ENCODE measurements at places on chromosomes 6 and 20.

DNA sequence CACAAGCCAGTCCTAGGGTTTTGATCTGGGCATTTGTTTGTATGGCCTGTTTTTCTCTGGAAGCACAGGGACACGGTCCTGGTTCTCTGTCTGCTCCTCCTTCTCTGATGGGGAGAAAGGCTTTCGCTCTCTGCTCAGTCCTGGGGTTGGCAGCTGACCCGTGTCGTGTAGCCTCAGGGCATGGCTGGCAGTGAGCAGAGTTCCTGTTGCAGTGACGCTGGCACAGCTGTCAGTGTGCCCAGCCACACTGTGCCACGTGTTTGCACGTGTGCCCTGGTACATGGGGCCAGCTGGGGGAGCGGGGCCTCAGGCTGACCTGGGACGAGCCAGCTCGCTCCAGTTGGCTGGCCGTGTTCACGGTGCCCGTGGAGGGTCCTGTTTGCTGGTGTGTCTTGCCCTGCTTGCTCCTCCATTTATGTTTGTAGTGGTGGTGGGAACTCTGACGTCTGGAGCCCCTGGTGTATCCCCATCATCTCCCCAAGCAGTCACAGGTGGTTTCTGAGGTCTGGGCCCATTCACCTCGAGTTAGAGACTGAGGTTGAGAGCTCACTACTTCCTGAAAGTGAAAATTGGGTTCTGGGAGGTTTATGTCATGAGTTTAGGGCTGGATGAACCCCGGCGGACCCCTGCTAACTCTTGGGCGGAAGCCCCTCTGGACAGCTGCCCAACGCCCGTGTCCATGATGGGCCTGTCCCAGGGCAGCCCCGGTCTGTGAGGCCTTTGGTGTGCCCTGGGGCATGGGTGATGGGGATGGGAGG is 10.2 kb upstream of the DNAJC5 start:
- DNase-seq, result no peak

GRCh38 chr6:160750276-160750689 is 48.2 kb downstream of the PLG start:
- DNase-seq, result no peak

DNA sequence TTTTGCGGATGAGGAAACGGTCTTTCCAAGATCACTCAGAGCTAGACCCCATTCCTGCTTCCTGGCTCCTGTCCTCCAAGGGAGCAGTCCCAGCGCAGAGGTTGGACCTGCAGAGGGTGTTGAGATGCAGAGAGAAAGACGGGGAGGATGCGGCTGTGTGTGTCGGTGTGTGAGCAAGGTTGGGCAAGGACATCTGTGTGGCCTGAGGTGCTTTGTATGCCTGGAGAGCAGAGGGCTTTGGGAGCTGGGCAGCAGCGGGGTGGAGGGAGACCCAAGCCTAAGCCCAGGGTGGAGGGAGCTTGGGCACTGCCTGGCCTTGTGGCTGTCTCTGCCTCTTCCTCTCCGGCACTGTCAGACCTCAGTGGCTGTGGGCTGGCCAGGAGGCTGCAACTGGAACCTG is 147.4 kb upstream of the RNF24 start:
- DNase-seq, result no peak

GRCh38 chr6:87741001-87741650 is 39.1 kb upstream of the AKIRIN2 start:
- DNase-seq, result no peak

- no peak for DNase-seq
These were observed 34.6 kb downstream of the CYP24A1 start for GRCh38 chr20:54139188-54139587.

- DNase-seq, result no peak
These were observed 95.2 kb upstream of the TIAM2 start for GRCh38 chr6:154899824-154900463.

- DNase-seq, result no peak
These were observed 19.6 kb upstream of the MRAP2 start for GRCh38 chr6:84013931-84014330.

- no peak for DNase-seq
These were observed 250.9 kb downstream of the HIVEP2 start for GRCh38 chr6:142694054-142694453.

GRCh38 chr6:159037756-159038290 is 7.0 kb downstream of the TAGAP start:
- no peak for DNase-seq

- no peak for DNase-seq
These were observed 1.9 kb downstream of the CITED2 start for GRCh38 chr6:139372326-139373153.

DNA sequence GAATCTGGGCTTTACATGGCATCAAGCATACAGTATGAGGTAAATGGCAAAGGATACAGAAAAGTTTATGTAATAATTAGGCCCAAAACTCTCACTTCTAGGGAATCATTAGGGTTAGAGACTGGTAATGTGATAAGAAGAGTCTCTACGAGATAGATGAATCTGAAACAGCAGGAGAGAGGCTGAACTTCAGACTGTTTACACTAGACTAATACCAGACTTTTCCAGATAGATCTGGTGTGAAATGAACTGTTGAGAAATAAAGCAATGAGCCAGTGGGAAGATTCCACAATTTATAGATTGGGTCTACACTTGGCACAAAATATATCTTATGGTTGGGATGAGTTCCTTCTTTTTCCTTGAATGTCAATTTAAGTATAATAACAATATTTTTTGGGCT is 134.3 kb downstream of the MAN1A1 start:
- DNase-seq, result no peak

DNA sequence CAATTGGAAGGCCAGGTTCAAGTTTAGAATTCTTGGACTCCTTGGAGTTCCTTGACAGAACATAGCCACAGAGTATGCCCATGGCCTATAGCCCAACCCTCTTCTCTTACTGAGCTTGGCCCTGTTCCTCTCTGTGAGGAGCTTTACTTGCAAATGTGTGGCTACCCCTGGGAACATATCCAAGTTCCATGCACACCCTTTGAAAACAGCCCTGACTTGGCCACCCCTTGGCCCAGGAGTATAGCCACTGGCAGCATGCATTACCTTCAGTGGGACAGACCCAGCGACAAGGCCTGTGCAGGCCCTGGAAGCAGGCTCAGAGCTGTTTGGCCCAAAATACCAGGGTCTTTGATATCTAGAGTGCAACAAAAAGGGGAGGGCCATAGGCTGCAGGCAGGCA is 19.5 kb upstream of the MAS1 start:
- no peak for DNase-seq

DNA sequence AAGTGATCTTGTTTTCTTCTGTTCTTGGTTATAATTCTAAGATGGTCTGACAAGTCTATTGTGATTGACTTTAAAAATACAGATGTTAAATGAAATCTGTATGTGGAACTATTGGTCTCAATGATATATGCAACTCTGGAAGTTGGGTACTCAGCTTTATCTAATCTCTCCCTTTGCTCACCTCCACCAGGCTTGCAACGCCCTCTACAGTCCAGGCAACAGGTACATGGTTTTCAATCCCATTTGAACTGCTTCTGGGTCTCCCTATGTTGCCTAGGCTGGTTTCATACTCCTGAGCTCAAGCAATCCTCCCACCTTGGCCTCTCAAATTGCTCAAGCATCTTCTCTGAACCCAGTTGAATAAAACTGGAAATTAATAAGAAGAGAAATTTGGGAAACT is 25.6 kb upstream of the HLA-DQB1 start:
- DNase-seq, result peak; percentile 55

DNA sequence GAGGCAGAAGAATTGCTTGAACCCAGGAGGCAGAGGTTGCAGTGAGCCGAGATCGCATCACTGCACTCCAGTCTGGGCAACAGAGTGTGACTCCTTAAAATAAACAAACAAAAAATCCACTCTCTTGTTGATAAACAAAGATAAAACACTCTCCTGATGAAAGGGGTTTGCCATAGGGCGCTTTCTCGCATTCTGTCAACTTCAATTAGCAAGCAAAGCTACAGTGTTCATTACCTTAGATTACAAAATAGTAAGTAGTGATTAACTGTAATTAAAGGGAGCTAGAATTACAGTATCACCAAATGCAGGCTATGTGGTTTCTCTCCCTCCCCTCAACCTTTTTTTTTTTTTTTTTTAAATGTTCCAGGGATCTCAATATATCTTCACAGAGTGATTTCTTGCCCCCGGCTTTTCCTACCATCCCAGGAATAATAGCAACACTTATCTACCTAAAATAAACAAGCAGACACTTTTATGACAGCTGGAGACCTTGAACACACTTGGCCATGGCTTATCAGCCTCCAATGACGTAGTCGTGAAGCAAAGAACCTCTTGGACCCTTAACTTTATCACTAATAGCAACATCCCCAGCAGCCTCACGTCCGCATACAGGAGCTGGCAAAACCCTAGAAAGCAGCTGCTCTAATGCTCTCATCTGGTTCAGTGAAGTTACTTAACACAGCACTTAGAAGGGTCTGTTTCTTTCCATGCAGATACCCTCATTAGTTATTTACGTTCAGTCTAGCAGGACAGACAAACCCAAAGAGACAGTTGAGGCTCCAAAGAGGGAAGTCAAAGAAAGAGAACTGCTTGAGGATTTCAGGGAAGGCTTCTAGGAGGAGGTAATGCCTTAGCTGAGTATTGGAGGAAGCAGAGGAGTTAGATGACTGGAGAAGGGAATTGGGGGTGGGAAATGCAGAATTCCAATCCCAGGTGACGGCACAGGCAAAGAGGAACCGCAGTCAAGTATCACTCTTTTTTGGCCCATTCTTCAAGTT is 37.9 kb upstream of the NEDD9 start:
- no peak for DNase-seq

- DNase-seq, result no peak
These were observed 135.5 kb downstream of the CENPW start for GRCh38 chr6:126475449-126475848.

DNA sequence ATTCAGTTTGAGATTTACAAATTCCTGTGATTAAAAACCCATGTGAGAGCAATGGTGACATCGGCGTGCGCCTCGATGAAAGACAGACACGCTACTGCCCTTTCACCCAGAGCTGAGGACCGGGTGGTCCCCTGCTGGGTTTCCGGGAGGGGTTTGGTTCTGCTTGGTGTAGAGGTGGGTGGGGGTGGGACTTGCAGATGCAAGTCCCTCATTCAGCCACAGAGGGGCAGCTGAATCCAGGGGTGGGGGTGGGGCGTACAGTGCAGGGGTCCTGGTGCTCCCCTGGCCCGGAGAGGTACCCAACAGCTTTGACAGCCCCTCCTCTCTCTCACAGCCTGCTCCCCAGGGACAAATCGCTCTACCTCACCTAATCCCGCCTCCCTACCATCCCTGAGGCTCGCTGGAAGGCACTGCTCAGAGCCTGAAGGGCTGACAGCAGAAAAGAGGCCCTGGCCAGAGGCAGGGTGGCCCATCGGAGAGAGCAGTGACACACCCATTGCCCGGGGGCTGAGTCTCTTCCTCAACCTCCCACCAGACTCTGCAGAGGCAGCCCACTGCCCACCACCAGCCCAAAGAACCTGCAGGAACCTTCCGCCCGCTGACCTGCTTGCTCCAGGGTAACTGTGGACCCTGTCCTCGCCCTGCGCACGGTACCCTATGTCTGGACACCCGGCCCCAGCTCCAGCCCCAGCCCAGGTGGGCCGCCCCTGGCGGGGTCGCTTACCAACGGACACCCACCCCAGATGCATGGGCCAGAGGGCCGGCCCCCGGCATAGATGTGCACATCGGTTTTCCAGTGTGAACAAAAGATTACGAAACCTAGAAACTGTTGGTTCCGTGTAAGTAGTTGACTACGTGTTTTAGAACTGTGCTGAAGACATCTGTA is 118.4 kb downstream of the JPH2 start:
- DNase-seq, result no peak

DNA sequence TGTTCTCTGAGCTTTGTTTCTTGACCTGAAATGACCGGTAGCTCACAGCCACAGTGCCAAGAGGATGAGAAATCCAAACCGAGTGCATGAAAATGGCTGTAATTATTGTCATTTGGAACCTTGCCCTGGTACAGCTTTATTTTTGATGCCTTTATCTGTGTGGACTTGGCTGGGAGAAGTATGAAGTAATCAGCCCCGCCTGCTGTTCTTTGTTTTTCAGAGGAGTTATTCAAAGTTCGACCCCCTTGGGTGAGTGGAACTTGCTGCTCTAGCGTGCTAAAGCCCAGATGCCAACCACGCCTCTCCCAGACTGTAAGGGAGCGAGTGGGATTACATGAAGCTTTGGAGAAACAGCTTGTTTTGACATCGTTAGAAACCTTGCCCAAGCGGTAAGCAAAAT is 48.3 kb downstream of the ECT2L start:
- no peak for DNase-seq

GRCh38 chr20:48822879-48823385 is 4.9 kb downstream of the PREX1 start:
- DNase-seq, result no peak

- no peak for DNase-seq
These were observed 1.1 kb upstream of the APOBEC2 start for GRCh38 chr6:41051873-41052272.

- DNase-seq, result no peak
These were observed 9.7 kb downstream of the COL12A1 start for GRCh38 chr6:75196081-75196687.

DNA sequence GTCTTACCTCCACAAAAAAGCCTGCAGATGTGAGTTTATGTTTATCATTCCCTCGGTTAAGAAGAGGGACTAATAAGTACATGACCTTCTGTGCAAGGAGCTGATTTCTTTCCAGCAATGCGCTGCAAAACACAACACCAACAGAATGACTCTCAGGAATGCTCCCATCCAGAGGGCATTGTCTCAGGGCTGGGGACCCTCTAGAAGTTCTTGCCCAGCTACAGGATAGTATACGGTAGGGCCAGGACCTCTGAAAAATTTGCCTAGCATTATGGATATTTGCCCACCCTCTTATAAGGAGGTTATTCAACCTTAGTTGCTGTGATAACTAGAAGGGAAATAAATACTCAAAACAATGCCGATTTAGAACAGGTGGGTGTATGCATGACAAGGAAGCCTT is 24.7 kb upstream of the RBL1 start:
- DNase-seq, result no peak

- DNase-seq, result no peak
These were observed 73.9 kb upstream of the NRSN1 start for GRCh38 chr6:24051942-24052589.

DNA sequence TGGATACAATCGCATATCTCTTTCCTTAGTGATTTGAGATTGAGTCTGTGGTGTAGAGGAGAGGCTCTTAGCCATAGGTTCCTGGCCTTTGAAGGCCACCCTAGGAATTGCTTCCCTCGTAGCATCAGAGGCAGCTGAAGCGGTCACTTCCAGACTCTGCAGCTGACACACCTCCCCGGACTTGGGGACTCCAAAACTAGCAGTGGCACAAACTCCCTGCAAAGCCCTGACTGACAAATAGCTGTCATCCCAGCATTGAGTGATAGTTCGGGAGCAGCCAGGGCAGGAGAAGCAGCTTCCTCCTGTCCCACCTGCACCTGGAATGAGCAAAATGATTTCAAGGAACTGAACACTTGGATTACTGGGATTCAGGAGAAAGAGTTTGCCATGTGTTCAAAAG is 100.5 kb upstream of the QKI start:
- DNase-seq, result no peak

GRCh38 chr20:58894652-58895447 is 42.3 kb downstream of the GNAS start:
- DNase-seq, result no peak

DNA sequence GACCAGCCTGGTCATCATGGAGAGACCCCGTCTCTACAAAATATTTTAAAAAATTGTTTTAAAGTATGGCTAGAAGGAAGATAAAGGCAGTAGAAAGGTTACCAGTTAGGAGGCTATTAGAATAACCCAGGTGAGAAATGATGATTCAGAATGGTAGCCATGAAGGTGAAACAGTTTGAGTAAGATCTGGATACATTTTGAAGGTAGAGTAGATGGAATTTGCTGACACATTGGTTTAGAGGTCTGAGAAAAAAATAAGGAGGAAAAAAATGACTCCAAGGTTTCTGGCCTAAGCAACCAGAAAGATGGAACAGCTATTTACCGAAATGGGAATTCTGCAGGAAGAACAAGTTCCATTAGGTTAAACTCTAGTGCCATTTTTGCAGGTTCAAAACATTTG is 167.9 kb upstream of the TAB2 start:
- DNase-seq, result no peak
